GM19239 (cell line): ENCODE measurements at places on chromosomes 5 and 9.

- no peak for DNase-seq
These were observed 30.9 kb upstream of the ABLIM3 start for GRCh38 chr5:149110406-149110805.

DNA sequence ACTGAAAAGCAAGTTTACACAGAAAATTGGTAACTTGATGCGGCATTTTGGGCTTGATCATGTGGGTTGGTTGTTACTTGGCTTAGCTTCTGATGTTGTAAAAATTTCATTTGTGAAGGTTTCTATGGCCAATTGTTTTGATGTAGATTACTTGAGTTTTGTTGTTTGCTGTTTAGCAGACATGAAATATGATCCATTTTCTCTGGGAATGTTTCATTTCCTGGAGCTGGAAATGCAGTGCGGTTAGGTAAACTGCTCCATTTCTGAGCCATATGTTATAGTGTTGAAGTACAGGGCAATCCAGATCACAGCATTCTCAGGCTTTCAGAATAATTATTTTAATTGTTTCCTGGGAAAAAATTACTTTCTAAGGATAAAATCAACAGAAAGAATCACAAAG lies 396.9 kb downstream of the ENC1 start:
- no peak for DNase-seq

- DNase-seq, result no peak
These were observed 132.6 kb downstream of the NSG2 start for GRCh38 chr5:174177976-174178605.

DNA sequence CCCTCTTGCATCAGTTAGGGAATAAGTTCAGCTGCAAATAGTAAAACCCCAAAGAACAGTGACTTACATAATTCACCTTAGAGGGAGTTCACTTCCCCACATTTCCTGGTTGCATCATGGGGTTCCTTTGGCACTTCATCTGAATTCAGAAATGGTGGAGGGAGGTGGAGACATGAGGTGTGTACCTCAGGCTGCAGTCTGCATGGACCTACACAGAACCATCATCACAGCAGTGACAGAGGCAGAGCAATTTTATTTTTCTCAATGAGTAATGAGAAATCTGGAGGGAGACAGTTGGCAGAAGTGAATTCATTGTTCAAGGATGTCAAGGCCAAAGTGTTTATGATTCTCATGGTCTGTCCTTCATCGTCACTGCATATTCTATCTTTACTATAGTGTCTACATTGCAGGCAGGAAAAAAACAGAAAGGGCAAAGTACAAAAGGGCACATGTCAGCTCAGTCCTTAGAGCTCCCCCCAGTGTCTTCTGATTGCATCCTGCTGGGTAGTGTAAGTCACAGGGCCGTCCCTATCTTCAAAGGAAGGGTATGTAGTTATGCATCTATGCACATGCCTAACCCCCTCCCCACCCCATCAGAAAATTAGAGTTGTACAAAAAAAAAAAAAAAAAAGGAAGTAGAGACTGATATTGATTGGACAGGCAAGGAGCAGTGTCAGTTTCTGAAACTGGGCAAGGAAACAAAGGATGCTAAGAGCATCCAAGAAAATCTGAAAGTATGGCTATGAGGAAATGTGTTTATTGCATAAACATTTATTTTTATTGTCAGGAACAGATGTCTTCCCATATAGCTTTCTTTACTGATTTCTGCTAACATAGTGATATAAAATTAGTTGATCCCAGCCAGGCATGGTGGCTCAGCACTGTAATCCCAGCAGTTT lies 132.7 kb upstream of the APC start:
- no peak for DNase-seq

DNA sequence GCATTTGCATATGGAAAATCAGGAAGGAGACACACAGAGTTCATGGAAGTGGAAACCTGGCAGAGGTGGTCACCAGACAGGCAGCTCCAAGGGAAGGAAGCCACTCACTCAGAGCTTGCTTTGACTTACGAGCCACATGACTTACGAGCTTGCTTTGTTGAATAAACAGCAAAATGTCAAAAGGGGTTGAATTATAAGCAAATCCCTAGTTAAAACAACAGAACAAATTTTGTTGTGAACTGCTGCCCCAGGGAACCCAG lies 164.3 kb downstream of the SYK start:
- DNase-seq, result no peak

DNA sequence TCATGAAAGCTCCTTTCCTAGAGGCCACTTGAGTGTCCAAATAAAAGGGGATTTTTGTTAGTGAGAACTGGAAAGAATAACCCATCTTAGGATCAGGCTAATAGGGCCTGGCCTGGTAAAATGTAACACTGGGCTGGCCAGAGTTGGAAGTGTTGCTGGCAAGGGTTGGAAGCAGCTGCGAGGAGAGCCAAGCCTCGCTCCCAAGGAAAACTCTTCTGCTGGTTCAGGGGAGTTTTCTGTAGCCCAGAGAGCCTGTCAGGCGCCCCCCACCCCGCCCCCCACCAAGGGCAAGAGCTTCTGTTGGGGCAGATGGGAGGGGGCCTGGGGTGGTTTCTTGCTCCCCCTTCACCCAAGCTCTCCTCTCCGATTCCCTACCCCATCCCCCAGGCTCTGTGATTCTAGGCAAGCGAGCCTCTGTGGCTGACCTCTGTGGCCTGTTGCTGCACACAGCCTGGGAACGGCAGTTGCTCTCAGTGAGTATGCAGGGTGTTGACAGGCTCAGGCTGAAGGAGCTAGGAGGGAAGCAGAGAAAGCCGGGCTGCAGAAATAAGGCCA lies 547.8 kb downstream of the CCDC171 start:
- DNase-seq, result no peak

DNA sequence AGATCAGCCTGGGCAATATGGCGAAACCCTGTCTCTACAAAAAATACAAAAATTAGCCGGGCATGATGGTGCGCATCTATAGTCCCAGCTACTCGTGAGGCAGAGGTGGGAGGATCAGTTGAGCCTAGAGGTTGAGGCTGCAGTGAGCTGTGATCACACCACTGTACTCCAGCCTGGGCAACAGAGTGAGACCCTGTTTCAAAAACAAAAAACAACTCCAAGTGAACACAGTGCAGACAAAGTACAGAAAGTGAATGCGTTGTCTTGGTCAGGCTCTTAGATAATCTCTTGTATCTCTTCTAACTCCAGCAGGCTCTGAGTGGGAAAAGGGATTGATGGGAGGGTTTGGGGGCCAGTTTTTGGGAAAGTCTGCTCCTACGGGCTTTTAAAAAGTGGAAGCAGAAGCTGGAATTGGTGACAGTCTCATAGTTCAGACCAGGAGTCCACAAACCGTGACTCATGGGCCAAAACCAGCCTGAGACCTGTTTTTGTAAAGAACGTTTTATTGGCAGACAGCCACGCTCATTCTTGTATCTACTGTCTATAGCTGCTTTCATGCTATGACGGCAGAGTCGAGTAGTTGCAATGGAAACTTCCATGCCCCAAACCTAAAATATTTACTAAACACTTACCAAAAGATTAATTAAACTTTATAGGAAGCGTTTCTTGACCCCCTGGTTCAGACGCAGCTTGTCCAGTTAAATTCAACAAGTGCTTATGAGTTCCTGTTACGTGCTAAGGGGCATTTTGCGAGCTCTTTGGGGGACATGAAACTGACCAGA lies 32.9 kb downstream of the NDST1 start:
- DNase-seq, result no peak

DNA sequence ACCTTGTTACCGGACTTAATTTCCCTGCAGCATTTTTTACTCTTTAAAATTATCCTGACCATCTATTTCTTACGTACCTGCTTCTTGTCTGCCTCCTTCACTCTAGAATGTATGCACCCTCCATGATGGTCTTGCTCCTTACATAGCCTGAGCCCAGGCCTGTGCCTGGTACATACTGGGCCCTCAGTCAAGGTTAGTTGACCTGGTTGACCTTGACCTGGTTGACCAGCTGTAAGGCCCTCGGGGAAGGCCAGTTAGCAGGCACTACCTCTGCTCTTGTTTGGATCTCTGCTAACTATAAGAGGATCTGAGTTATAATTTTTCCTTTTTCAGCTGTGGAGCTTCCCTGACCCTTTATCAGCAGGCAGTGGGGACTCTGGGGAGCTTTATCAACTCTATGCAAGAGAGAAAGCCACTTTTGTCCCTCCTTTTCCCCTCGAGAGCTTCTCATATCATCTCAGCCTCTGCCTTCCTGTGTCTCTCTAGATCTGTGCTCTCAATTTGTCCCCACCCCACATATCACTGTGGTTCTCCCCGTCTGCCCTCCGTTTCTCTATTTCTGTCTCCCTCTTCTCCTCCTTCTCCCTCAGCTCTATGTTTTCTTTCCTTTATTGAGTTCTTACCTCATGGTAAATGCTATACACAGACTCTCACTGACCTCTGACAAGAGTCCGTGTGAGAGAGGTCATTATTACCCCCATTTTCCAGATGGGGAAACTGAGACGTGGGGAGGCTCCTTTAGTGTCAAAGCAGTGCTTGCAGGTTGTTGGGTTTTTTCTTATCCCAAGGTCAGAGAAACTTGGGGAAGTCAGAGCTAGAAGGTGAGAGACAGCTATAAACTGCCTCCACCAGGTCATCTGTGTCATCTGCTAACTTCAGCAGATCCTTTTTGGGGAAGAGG lies 28.6 kb downstream of the SPRY4 start:
- no peak for DNase-seq

GRCh38 chr9:2087500-2088313 lies 72.6 kb downstream of the SMARCA2 start:
- peak; percentile 34 for DNase-seq

DNA sequence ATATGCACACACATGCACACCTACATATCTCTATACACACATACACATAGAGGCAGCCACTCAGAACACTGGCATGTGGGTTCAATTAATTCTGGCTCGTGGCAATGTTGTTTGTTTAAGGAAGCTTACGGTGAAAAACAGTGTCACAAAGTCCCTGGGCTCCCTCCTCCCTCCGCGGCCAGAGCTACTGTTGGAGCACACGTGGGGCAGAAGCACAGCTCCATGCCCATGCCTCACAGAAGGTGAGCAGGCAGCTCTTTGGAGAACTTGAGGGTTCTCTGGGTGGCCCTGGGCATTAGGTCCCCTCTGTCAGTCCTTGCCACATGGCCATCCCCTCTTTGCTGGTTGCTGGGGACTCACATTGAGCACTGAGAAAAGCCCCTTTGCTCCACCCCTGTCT lies 107.5 kb downstream of the GADD45G start:
- no peak for DNase-seq
